ENCODE measurements at places on chromosomes 3 and 15. TPM values are rescaled to one million over a fixed set of nuclear protein-coding genes. Genes with fewer than 3 reads are reported as not detected.
A peak's percentile ranks its signal among the peaks of the same experiment; 100 is the strongest.

- DNase-seq = no peak
Measured at GRCh38 chr15:57455929-57456328, 79.6 kb downstream of the CGNL1 start.

- peak; percentile 2 for DNase-seq
Measured at GRCh38 chr15:55703873-55704301, 39.1 kb downstream of the PRTG start.

DNA sequence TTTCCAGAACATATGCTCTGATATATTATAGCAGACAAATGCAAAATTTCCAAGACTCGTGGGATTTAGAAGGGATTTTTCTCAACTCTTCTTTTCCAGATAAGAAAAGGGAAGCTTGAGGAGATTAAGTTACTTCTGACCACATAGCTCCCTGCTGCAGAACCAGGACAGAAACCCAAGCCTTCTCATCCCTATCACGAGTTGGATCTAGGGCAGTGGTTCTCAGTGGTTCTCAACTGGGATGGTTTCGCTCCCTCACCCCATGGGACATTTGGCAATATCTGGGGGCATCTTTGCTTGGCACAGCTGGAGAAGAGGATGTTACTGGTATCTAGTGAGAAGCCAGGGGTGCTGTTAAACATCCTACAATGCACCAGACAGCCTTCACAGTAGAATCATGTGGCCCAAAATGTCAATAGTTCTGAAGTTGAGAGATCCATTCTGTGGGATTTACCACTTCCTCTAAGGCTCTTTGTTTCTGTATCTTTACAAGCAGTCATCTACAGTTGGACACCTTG is 64.2 kb downstream of the LIPC start:
- no peak for DNase-seq

DNA sequence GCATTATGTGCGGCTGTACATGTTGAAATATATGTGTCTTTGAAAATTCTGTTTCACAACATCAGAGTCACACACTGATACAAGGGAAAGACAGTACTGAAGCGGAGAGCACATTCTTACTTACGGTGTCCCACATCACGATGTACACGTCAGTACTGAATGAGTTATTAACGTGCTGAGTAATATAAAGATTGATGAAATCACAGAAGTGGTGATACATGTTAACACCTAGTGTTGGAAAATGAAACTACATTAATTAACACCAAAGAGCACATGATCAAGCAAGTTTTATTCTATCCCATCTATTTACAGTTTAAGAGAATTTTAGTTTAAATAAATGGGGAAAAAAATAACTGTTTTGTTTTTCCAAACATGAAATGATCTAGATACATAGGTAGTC is 15.6 kb downstream of the EOGT start:
- no peak for DNase-seq

DNA sequence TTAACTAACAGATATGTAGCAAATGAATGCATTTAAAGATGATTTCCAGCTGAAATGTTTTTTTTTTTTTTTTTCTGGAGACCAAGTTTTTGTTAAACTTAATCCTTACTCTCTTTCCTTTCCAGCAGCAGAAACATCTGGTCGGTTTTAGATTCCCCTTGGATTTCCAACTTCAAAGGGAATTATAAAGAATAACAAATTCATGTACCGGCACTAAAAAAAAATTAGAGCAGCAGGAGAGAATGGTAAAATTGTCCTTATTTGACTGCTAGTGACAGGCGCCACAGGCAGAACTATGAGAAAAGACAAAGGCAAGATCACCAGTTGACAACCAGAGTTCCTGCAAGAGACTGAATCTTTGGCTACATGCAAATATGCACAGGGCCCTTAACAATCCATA is 393.3 kb downstream of the TIGIT start:
- no peak for DNase-seq

DNA sequence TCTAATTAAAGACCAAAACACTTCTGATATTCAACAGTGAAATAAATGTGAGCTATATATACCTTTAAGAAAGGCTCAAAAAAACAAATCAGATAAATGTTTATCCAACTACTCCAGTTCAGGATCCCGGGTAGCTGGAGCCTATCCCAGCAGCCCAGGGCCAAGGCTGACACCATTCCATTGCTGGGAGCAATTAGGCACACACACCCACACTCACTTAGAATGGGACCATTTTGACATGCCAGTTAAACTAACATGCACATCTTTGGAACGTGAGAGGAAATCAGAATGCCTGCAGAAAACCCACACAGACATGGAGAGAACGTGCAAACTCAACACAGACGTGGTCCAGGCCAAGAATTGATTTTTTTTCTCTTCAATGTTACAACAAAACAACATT is 30.0 kb upstream of the PLSCR4 start:
- DNase-seq = no peak

GRCh38 chr3:99536555-99537314 is 101.7 kb upstream of the COL8A1 start:
- DNase-seq = no peak

DNA sequence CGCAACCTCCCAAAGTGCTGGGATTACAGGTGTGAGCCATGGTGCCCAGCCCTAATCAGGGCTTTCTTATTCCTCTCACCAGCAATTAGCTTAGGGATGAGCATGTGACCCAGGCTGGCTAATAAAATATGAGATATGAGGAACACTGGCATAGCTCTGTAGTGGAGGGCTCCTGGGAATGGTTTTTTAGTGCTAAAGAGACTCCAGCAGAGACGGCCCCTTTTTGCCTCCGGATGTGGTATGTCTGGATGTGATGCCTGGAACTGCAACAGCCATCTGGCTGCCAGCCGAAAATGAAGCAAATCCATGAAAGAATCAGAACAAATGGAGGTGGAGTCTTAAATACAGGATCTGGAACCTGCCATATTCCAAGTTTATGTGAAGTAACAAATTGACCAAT is 69.1 kb upstream of the MAGI1 start:
- peak; percentile 70 for DNase-seq

DNA sequence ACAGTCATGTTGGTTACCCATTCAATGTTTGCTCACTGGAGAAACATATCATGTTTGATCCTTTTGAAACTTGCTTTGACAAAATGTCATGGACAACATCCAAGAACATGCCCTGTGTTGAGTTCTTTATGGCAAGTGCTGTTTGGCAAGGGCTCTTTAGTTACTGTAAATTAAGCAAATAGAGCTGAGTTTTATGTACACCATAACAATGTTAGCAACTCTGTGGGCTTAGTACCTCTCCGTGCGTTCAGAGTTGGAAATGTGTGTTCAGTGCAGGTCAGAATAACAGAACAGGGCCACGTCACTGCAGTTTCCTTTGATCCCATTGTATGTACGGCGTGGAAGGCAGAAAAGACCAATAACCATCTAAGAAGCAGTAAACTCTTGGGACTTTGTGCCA is 132.5 kb downstream of the MYRIP start:
- DNase-seq = peak; percentile 80

- no peak for DNase-seq
Measured at GRCh38 chr3:3109407-3110298, 521 bp downstream of the IL5RA start.

DNA sequence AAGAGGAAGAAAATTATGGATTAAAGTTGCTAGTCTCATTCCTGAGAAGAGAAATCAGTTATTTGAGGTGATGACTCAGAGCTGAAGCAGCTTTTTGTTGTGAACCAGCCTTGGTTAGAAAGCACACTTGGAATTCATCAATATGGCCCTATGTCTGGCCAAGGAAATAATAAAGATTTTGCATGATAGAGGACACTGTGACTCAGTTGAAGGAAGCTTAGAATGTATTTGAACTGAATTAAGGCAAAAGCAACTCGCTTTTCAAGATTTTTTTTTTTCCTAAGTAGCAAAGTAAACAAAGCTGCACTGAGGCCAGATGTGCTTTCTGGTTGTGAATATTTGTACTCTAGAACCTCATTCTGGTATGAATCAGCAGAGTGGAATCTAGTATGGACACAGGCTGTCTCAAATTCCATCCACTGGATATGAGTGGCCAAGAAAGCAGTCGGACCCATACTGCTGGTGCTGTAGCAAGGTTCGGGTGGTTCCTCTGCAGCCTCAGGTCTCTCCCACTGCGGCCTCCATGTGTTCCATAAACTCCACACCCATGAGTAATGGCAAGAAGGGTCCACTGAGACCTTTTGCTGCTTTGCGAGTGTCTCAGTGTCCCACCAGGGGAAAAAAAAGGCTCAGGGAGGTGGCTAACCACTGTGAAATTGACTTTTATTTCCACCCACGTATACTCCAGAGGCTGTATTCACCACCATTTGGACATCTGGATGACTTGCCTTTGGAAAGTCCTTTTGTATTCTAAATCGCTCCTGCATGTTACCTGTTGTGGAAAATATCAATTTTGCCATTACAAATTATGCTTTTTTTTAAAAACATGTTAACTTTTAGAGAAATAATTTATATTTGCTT is 53.1 kb downstream of the TGFBR2 start:
- DNase-seq = peak; percentile 92

GRCh38 chr3:36907911-36908646 is 36.8 kb downstream of the TRANK1 start:
- DNase-seq = peak; percentile 64

- DNase-seq = peak; percentile 11
Measured at GRCh38 chr3:76107935-76108570, 322.7 kb upstream of the ZNF717 start.

GRCh38 chr3:66486646-66487045 is 14.2 kb downstream of the LRIG1 start:
- peak; percentile 54 for DNase-seq

GRCh38 chr3:77303955-77304699 is 264.2 kb downstream of the ROBO2 start:
- no peak for DNase-seq

DNA sequence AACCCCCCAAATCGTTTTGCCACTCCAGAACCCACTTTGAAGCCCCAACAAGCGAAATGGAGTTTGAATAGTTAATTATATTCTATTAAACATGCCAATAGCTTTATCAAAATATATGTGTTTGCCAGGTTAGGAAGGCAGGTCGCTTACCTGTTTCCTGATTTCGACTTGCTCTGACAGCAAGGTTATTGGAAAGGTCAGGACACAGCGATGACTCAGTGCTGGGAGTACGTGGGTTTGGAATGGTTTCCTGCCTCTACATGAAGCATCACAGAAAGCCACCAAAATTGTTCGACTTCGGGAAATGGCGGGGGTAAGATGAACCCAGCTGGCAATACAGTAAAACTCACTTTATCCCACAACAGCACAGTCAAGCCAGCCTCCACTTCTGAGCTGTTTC is 135.6 kb upstream of the ABI3BP start:
- DNase-seq = peak; percentile 87

GRCh38 chr3:107555359-107555758 is 32.6 kb downstream of the BBX start:
- DNase-seq = no peak

- no peak for DNase-seq
Measured at GRCh38 chr3:162568706-162569105, 1072.1 kb downstream of the OTOL1 start.

- DNase-seq = peak; percentile 78
Measured at GRCh38 chr3:151770956-151771355, 37.2 kb downstream of the AADACL2 start.

DNA sequence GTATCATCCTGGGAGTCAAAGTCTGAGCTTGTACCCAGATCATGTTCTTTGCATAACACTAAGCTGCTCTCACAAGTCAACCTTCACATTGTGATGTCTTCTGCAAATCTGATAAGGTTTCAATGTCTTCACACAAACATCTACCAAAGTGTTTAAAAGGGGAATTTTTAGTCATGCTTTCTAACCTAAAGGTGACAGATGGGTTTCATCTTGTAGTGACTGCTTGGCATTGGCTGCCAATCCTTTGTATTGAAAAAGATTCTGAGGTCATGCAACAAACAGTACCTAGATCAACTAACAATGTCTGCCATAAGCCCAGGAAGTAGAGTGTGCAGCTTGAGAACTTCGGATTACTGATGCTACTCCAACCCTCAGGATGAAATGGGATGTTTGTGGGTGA is 43.6 kb upstream of the DIPK2A start:
- no peak for DNase-seq

GRCh38 chr15:76071806-76072205 is 12.0 kb downstream of the TMEM266 start:
- no peak for DNase-seq

DNA sequence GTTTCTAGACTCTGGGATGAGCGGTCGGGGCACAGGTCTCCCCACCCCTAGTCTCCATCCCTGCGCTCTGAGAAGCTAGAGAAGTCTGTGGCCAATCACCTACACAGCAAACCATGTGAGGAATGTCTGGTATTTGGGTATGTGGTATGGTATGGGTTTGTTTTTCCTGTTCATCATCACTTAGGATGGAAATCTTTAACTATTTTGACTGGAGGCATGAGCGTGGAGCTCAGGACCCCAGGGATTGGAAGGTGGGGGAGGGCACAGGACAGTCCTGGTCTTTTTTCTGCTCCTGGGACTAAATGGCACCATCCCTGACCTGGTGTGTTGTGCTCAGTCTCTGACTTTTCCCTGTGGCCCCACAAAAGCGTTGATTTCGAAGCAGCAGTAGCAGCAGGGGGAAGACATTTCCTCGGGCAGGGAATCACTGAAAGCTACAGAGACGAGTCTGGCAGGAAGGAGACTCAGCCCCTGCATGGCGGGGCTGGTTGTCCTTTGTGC is 191.7 kb upstream of the TPM1 start:
- peak; percentile 75 for DNase-seq

DNA sequence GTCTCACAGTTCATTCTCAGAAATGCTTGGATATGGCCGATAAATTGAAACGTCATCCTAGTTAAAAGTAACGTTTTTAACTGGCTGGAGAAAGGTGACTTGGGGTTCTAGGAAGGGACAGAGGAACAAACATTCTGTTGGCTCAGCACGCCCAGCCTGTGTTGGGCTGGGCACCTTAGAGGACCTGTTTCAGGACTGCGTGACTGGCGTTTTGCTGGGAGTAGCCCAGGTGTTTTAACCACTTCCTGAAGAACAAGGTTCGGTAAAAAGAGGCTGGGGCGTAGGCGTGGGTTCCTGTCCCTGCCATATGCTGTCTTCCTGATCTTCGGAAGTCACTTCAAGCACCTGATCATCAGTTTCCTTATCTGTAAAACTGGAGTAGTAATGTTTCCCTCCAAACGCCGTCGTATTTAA is 1.1 kb upstream of the TLNRD1 start:
- no peak for DNase-seq

- DNase-seq = no peak
Measured at GRCh38 chr15:77454265-77454664, 33.6 kb downstream of the HMG20A start.

- DNase-seq = peak; percentile 30
Measured at GRCh38 chr3:12994357-12994606, 78.9 kb downstream of the IQSEC1 start.

GRCh38 chr3:24503616-24504113 is 9.0 kb upstream of the THRB start:
- DNase-seq = no peak

- no peak for DNase-seq
Measured at GRCh38 chr15:74121039-74121438, 9.3 kb upstream of the ISLR2 start.

TGM5 gene
- not detected for total RNA-seq

SQOR gene
- 128 TPM for total RNA-seq

TMEM207 gene
- not detected for total RNA-seq

MNS1 gene
- 0.74 TPM for total RNA-seq

CPNE9 gene
- not detected for total RNA-seq

ATP8B4 gene
- total RNA-seq = 1.7 TPM

SLC22A14 gene
- 0.17 TPM for total RNA-seq

OXTR gene
- total RNA-seq = 5.3 TPM

USP4 gene
- 29.7 TPM for total RNA-seq

ATP13A5 gene
- not detected for total RNA-seq

OCA2 gene
- not detected for total RNA-seq

GPR62 gene
- not detected for total RNA-seq
